Naive B cell (primary cell): ENCODE measurements at places on chromosomes 16 and 17. TPM values are rescaled to one million over a fixed set of nuclear protein-coding genes. Genes with fewer than 3 reads are reported as not detected.

HID1 gene
- polyA plus RNA-seq: not detected

- DNase-seq: no peak
These were observed 632 bp downstream of the CYBC1 start for GRCh38 chr17:82449883-82450356.

DNA sequence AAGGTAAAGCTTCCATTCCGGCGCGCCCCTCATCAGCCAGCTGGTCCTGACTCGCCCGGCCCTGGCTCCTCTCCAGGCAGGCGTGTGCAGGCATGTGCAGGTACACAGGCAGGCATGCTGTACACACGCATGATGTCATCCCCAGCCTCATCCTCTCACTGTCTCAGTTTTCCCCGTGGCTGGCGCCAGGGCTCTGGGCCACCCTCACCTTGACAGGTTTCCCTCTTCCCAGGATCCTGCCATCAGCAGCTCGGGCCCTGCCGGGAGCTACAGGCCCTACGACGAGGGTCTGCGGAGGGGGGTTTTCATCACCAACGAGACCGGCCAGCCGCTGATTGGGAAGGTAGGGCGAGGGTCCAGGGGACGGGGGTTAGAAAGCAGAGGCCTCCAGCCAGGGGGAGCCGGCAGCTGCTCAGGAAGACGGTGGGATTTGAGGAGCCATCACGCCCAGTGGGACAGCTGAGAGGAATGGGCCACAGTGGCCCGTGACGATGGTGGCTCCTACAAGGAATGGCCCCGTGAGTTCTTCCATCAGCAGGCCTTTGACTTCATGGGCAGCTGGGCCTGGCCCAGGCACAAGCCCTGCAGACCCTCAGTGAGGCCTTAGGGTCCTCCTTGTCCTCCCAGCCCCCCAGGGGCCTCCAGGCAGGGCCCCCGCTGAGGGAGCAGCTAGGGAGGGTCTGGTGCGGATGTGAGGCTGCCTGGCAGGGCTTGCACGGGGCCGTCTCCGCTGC is 8.5 kb downstream of the GAA start:
- DNase-seq: no peak

NOD2 gene
- not detected for polyA plus RNA-seq

DNA sequence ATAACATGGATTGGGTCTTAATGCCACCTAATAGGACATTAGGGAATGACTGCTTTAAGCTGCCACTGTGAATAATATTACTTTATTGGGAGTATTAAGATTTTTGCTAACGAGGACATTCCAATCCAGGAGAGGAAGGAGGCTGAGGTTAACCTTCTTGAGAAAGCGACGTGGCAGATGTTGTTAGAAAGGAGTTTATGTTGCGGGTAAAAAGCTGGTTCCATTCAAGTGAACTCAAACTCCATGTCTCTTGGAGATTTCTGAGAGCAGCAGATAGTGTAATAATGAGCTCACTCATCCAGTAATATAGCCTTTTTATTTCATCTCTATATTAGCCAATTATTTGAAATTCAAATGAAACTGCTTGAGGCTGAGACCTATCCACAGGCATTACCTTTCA is 75.5 kb downstream of the KNOP1 start:
- no peak for DNase-seq

GRCh38 chr17:79668344-79669250 is 57.7 kb upstream of the RBFOX3 start:
- no peak for DNase-seq

KRTAP1-5 gene
- not detected for polyA plus RNA-seq

- no peak for DNase-seq
These were observed 2.9 kb downstream of the STARD3 start for GRCh38 chr17:39639566-39640458.

GRCh38 chr16:968620-969019 is 2.2 kb downstream of the LMF1 start:
- DNase-seq: no peak

MYO1C gene
- polyA plus RNA-seq: 12.0 TPM

HSDL1 gene
- polyA plus RNA-seq: 13.6 TPM

HERPUD1 gene
- polyA plus RNA-seq: 249 TPM

DNA sequence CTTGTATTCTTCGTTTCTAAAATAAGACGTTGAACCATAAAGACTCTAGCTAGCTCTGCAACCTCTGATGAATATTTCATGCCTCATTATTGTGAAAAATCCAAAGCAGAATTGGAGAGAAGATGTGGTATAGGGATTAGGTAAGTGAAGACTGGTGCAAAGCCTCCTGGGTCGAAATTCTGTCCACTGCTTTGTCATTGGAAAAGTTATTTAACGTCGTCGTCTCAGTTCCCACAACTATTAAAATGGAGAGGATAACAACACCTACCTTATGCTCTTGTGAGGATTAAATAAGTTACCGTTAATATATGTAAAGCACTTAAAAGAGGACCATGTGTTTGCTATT is 1.4 kb upstream of the PRPSAP2 start:
- no peak for DNase-seq

- no peak for DNase-seq
These were observed 9.9 kb upstream of the TSPOAP1 start for GRCh38 chr17:58338454-58338840.

- DNase-seq: no peak
These were observed 4.5 kb downstream of the HERPUD1 start for GRCh38 chr16:56936491-56936890.

SCNN1B gene
- not detected for polyA plus RNA-seq

MPV17L gene
- not detected for polyA plus RNA-seq

GRCh38 chr17:47776330-47777197 is 43.5 kb downstream of the TBX21 start:
- DNase-seq: peak; percentile 31

GRCh38 chr17:74172700-74173099 is 30.8 kb upstream of the RPL38 start:
- DNase-seq: no peak
